CD4-positive, alpha-beta T cell treated with Interleukin-4 for 1 hour (primary cell): ENCODE measurements at places on chromosomes 11 and 22.

- DNase-seq, result no peak
Measured at GRCh38 chr11:25038131-25038530, 541.3 kb downstream of the LUZP2 start.

- no peak for DNase-seq
Measured at GRCh38 chr11:12695873-12696272, 21.7 kb downstream of the TEAD1 start.

DNA sequence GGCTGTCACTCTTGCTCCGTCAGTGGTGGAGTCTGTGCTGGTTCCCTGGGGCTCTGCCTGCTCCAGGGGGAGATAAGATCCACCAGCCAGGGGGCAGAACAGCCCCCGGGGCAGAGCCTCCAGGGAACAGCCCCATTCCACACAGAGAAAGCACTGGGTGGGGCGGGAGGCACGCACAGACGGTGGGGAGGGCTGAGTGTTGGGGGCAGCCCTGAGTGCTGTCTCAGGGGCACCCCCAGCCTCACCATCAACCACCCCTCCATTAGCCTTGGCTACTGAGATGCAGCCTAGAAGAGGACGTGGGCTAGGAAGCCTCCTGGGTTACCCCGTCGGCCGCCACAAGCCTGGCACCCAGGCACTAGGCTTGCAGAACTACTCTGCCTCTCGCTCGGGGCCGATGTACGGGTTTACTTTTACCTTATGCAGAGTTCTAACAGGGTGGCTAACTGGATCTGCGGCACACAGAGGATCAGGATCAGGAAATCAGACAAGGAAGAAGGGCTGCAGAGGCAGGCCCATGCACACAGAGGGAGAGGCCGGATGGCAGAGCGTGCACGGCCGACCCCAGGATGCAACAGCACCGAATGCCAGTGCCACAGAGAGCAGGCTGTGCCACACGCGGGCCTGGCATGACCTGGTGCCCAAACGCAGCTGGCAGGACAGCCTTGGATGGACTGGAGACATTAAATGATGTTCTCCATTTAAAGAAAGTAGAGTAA, 140.5 kb downstream of the CTTN start:
- no peak for DNase-seq

DNA sequence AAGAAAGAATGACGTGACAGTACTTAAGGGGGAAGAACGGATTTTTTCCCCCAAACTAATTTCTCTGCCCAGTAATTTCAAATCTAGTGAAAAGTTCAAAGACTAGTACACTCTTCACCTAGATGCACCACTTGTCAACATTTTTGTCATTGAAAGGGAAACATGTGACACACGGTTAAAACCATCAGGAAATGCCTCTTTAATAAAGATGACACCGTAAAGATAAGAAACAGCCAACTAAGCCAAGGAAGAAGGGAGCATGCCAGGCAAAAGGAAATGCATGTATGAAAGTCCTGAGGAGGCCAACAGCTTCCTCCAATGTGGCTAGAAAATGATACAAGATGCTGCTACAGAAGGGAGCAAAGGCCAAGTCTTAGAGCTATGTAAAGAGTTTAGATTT, 49.4 kb downstream of the RSF1 start:
- DNase-seq, result no peak

DNA sequence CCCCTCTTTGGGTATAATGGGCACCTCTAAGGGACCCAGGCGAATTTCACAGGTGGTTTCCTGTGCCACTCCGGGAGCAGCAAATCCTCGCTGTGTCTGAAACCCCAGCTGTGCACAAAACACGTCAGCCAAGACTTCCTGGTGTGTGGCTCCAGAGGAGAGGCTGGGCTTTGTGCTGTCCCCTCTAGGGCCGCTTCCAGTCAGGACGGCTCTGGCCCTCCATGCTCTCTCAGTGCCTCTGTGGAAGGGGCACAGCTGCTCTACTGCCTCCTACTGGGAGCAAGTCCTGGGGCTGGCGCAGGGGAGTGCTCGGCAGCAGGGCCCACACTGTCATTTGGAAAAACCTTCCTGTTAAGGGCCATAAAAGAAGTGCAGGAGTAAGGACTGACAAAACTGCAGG, 23.7 kb upstream of the ARFGAP3 start:
- DNase-seq, result no peak

DNA sequence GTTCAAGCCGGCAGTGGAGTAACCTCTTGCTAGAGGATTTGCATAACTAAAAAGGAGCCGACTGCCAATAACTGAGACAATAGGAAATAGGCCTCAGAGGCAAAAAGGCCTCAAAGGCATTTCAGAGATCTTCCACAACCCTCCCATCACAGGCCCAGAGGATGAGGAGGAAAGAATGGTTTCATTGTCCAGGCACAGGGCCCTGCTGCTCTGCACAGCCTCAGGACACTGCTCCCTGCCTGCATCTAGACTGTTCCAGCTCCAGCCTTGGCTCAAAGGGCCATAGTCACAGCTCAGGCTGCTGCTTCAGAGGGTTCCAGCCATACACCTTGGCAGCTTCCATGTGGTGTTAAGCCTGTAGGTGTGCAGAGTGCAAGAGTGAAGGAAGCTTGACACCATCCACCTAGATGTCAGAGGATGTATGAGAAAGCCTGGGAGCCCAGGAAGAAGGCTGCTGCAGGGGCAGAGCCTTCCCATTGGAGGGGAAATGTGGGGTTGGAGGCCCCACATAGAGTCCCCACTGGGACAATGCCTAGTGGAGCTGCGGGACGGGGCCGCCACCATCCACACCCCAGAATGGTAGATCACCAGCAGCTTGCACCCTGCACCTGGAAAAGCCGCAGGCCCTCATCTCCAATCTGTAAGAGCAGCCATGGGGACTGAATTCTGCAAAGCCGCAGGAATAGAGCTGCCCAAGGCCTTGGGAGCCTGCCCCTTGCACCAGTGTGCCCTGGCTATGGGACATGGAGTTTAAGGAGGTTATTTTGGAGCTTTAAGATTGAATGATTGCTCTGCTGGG, 8.2 kb upstream of the LRP5 start:
- no peak for DNase-seq

- DNase-seq, result no peak
Measured at GRCh38 chr22:50706481-50707125, 31.4 kb upstream of the ACR start.

DNA sequence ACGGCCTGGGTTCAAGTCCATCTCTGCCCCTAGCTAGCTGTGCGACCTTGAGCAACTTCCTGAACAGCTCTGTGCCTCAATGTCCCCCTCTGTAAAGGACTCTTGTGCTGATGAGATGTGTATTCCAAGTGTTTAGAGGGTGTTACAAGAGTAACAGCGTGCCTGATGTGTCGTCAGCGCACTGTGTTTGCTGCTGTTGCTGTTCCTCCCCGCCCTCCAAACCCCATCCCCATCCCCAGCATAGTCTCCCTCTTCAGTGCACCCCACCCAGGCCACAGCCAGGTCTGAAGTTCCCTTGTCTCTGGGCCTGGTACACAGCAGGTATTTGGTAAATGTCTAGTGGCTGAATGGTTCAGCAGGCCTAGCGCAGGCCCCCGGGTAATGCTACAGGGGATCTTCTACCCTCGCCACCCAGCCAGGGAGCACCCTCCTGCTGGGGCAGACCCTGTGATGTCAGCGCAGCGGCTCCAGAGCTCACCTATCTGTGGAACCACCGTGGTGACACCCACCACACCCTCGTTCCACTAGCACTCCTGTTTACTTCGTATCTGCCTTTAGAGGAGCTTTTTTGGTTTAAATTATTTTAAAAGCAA, 10.3 kb downstream of the CBX7 start:
- DNase-seq, result no peak

- no peak for DNase-seq
Measured at GRCh38 chr11:10923882-10924281, 66.0 kb upstream of the ZBED5 start.

DNA sequence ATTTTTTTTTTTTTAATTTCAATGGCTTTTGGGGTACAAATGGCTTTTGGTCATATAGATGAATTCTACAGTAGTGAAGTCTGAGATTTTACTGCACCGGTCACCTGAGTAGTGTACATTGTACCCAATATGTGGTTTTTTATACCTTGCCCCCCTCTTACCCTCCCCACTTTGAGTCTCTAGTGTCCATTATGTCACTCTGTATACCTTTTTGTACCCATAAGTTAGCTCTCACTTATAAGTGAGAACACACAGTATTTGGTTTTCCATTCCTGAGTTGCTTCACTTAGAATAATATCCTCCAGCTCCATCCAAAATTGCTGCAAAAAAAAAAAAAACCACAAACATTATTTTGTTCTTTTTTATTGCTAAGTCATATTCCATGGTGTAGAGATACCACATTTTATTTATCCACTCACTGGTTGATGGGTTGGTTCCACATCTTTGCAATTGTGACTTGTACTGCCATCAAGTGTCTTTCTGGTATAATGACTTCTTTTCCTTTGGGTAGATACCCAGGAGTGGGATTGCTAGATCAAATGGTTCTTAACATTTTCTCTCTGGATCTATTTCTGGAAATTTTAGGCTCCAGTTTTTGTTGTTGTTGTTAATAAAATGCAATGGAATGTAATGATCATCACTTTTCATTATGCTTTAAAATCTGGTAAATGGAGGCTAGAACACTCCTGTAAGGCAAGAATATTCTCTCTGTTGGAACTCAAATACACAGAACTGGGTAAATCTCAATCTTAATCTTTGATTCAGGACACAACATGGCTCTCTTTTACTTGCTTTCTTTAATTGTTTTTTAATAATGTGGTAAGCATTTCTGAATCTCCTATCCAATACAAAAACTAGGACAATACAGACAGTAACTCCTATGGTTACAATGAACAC, 10.3 kb downstream of the NEAT1 start:
- peak; percentile 73 for DNase-seq

- DNase-seq, result no peak
Measured at GRCh38 chr22:49885881-49886280, 32.2 kb downstream of the ZBED4 start.

GRCh38 chr11:103609117-103610066, 427.0 kb upstream of the DDI1 start:
- no peak for DNase-seq

DNA sequence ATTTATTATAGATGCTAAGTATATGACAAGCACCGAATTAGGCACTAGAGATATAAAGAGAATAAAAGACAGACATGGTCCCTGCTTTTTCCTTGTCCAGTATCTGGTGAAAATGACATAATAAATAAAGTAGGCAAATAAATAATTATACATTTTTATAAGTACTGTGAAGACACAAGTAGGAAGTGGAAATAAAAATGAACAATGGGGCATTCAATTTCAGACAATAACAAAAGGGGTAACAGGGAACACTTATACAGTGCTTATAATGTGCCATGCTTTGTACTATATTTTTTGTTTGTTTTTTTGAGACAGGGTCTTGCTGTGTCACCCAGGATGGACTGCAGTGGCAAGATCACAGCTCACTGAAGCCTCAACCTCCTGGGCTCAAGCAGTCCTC, 4.3 kb downstream of the KBTBD3 start:
- DNase-seq, result no peak

DNA sequence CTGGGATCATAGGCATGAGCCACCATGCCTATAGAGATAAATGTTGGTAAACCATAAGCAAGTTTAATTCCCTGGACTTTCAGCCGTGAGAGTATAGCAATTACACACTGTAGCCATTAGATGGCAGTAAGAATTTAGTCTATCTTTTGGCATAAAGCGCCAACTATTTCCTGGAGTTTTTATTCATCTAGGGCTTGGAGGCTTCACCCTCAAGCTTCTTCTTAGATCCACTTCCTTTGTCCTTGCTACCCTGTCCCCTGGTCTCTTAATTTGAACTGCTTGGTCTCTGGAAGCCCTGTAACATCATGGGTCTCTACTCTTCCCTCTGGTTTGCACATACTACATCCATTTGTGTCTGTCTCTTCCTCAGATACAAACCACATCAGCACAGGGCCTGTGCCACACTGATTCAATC, 38.2 kb downstream of the OR10A6 start:
- no peak for DNase-seq

DNA sequence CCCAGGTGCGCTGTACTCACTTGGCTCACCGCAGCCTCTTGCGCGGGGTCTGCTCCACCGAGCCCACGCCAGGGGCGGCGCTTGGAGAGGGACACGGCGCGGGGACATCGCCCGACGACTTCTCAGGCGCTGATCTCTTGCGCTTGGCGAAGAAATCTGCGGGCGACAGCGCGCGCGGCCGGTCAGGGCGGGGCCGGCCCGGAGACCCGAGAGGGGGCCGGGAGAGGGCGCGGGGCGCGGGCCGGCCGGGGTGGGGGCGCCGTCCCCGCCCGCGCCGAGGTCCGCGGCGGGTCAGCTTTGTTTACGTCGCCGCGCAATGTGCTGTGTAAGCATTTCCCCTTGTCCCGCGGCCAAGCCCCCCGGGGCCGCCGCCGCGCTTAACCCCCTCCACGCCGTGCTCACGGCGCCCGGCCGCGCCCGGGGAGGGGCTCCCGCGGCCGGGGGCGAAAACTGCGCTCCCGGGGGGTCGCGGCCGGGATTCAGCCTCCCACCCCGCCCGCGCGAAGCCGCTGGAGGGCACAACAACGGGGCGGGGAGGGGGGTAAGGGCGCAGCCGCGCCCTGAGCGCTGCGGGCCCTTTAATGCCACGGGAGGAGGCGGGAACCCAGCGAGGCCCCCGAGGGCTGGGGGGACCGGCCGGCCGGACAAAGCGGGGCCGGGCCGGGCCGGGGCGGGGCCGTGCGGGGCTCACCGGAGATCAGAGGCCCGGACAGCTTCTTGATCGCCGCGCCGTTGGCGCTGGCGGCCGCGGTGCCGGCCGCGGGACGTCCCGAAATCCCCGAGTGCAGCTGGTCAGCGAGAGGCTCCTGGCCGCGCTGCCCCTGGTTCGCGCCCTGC, 1.4 kb downstream of the CDKN1C start:
- DNase-seq, result no peak

DNA sequence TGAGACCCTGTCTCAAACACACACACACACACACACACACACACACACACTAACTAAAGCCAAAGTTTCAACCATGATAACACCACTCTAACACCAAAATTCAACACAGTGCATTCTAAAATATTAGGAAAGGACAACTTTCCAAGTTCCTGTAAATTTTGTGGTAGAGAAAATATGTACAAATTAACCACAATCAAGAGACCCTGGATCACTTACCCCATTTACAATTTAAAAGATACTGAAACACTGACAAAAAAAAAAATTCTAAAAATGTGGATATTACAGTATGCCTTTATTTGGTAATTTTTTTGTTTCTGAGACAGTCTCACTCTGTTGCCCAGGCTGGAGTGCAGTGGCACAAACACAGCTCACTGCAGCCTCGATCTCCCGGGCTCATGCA, 9.7 kb downstream of the MRTFA start:
- DNase-seq, result no peak

DNA sequence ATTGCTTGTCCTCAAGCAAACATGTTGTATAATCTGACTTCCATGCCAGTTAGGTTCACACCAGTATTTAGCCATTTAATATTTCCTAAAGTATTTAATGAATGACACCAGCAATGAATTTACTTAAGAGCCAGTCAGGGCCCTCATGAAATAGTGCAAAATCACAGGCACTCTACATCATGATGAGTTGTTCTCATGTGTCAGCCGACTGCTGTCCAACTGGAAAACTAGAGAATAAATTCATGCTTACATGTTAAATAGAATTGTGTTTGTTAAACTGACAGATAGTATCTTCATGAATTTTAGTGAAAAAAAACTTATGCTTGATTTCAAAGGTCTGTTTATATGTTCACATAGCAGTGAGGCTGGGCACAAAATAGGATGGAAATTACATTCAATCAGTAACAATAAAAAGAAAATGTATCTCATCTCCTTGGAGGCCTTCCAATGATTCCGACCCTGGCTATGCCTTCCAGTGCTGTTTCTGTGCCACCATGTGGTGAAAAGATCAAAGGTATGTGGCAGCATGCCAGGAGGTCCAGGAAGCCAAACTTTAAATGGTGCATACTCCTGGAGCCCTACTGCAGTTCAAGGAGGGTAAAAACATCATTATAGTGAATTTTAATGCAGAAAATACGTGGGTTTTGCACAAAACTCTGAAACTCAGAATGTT, 45.2 kb downstream of the CTSC start:
- DNase-seq, result no peak

GRCh38 chr11:6719576-6719975, 36.4 kb upstream of the MRPL17 start:
- DNase-seq, result no peak
